ENCODE measurements at places on chromosomes 12 and 14.
A peak's percentile ranks its signal among the peaks of the same experiment; 100 is the strongest.

GRCh38 chr14:55780156-55780946 lies 200.3 kb downstream of the KTN1 start:
- no peak for DNase-seq

- DNase-seq, result no peak
Measured at GRCh38 chr12:8513256-8513655, at the start of gene CLEC4D. Gene CLEC4D (plus strand): TSS chr12:8513503. CDS start chr12:8513733, 230 bp downstream.

GRCh38 chr12:53299101-53299453 lies 418 bp upstream of the MYG1 start:
- DNase-seq, result peak; percentile 29

- no peak for DNase-seq
Measured at GRCh38 chr12:3593906-3594483, 103.0 kb downstream of the PRMT8 start.

DNA sequence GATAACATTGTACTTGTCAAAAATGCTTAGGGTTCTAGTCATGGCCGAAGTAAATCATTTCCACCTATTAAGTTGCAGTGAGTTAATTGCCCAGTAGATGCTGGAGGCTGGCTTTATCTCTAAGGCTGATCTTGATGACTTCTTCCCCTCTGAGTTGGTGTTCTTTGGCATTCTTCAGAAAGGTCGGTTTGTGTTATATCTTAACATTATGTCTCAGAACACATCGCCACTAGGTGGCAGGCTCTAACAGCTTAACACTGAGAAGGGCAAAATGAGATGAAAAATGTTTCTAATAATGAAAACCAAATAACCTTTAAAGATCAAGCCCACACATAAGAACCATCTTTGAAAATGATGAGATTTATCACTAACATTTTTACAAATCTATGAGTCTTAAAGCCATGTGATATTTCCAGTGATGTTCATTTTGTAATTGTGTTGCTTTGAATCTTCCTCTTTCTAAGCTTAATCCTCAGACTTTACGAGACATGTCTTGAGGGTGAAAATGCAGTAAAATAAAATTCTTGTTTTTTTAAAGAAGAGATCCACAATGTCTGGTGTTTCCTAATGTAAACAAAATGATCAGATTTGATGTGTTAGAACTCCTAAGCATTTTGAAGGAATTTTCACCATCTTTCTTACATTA lies 28.6 kb downstream of the SUDS3 start:
- peak; percentile 42 for DNase-seq

GRCh38 chr12:101243074-101243473 lies 33.0 kb upstream of the SLC5A8 start:
- DNase-seq, result no peak

- no peak for DNase-seq
Measured at GRCh38 chr12:127115468-127116035, 1151.4 kb upstream of the TMEM132C start.
